Germinal center (tissue), 1 donor: ENCODE measurements at places on chromosomes 5 and 9.

- no peak for DNase-seq
Observed at GRCh38 chr5:67652201-67652600, 455.6 kb upstream of the CD180 start.

DNA sequence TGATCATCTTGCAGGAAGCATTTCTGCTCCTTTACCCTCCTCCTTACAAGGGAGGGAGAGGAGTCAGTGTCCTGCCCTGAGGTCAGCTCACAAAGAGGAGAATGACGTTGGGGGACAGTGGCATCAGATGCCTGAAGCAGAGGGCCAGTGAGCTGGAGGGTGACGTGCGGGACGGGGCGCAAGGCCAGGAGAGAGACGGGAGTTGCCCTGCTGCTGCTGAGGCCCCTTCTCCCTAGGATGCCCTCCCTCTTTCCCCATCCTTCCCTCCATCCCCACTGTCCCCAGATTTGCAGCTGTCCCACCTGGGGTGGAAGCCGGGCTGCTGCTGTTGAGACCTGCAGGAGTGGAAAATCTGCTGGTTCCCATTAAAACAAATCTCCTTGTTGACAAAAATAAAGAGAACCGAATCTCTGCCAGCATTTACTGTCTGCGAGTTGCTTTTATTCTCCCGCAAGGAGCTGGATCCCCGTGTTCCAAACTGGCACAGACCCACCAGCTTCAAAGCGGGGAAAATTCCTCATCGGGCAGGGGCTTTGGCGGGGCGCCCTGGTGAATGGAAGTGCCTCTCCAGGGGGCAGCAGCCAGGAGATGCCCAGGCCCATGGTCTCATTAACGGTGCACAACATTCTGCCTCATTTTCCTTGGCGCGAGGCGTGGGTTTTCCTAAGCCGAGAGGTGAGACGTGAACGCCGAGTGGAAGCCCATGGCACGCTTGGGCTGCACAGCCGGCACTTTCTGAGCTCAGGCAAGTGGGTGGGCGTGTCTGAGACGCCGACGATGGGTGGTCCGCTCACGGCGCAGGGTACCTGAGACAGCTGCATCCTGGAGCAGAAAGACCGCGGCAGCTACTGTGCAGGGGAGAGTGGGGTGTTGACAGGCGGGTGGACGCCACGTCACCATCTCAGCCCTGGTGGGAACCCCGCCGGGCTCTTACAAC is 13.9 kb upstream of the COL5A1 start:
- no peak for DNase-seq

- DNase-seq = no peak
Observed at GRCh38 chr9:122090287-122090883, 2.7 kb downstream of the TTLL11 start.

- DNase-seq = no peak
Observed at GRCh38 chr5:8383616-8384015, 514.7 kb downstream of the MTRR start.
